SJCRH30 (cell line): ENCODE measurements at places on chromosomes 2 and 18. TPM values are rescaled to one million over a fixed set of nuclear protein-coding genes. Genes with fewer than 3 reads are reported as not detected.

Gene TMEM37
- total RNA-seq: 0.28 and 0.67 TPM in 2 replicates

Gene AKAIN1
- total RNA-seq: not detected in 2 replicates

Gene CRYBA2
- total RNA-seq: 0.15 TPM in 1 of 2 replicates, not detected in the other

Gene GPR39
- 0.16 TPM in 1 of 2 replicates, not detected in the other for total RNA-seq

Gene CKAP2L
- 31.0 and 33.7 TPM in 2 replicates for total RNA-seq

Gene KCNF1
- 0.42 and 0.51 TPM in 2 replicates for total RNA-seq

Gene UGT1A6
- total RNA-seq: not detected in 2 replicates

Gene COPS7B
- 42.9 and 45.9 TPM in 2 replicates for total RNA-seq

- no peak for DNase-seq
Observed at GRCh38 chr2:25922501-25922900, 44.2 kb upstream of the ASXL2 start.

DNA sequence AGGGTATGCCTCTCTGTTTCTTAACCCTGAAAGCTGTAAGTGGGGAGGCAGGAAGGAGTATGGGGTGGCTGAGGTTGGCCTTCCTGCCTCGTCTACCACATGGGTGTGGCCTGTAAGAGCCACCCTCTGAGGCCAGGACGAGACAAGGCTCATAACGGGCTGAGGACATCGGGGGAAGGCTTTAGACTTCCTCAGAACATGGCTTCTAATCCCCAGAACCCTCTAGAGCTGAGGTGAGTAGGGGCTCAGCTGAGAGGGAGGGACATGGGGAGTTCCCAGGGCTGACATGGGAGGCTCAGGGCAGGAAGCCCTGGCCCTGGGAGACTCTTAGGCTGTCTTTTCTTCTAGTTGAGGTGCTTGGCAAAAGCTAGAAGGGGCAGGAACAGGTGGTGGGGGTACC lies 36.7 kb downstream of the EMX1 start:
- no peak for DNase-seq

- DNase-seq: no peak
Observed at GRCh38 chr2:236545248-236545658, 24.4 kb upstream of the ACKR3 start.

DNA sequence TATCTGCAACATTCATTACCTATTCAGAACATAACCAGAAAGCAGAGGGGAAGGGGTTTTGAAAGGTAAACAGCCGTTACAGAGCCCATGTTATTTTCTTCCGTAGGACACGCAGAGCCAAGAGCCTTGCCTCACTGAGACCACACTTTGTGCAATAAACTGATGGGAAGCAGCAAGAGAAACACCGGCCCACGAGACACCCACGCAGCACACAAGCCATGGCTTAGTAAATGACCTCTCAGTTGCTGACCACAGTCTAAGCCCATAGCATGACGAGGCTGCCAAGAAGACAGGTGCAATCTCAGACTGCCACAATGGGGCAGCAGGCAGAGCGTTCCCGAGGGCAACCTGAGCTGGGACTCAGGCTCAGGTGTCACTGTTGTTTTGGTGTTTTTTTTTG lies 59.6 kb downstream of the CABYR start:
- DNase-seq: peak; percentile 65

- DNase-seq: no peak
Observed at GRCh38 chr2:219765231-219765911, 137.9 kb downstream of the SLC4A3 start.

GRCh38 chr2:45602624-45603023 lies 8.4 kb downstream of the SRBD1 start:
- DNase-seq: no peak

GRCh38 chr2:57050007-57050406 lies 866.2 kb downstream of the CCDC85A start:
- no peak for DNase-seq

GRCh38 chr2:188369365-188369764 lies 77.7 kb downstream of the GULP1 start:
- peak; percentile 86 for DNase-seq

DNA sequence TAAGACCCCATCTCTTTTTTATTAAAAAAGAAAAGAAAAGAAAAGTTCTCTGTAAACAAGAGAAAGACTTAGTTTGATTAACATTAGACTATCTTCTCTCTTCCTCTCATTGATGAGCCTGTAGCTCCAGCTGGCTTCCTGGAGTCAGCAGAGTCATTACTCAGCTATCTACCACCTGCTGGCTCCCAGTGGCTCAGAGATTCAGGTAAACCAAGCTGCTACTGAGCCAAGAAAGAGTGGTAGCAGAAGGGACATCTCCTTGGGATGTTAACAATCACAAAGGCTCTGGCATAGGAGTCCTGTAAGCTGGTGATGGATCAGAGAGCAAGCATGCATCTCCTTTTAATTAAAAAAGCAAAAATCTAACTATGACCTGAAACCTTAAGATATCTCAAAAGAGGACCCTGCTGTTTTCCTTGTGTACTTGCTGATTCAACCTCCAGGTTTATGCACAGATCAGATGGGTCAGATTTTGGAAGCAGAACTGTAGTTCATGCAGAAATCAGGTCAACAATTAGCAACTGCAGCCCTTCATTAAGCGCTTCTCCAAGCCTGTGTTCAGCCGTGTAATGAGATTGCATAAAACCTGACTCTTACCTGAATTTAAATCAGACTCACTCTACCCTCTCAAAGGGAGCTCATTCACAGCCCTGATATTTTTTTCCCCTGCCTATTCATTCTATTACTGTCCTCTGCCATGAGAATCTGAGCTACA lies 225.8 kb downstream of the RNF152 start:
- DNase-seq: no peak

DNA sequence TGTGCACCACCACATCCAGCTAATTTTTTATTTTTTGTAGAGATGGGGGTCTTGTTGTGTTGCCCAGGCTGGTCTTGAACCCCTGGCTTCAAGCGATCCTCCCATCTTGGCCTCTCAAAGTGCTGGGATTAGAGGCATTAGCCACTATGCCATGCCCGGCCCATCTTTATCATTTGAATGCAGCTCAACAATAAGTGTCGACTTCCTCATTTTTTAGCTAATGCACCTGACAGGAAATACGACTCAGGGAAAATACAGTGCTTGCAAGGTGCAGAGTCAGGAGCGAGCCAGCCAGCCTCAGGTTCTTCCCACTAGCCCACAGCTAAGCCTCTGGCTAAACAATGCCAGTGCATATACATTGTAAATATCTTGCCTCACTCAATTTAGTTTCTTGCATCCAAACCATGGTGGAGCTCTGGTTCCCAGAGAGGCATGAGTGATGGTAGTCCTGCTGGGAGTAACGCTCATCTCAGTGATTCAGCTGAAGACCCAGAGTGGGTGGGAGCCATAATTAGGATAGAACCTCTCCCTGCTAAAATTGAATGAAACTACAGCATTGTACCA lies 135.0 kb downstream of the TGIF1 start:
- DNase-seq: no peak

GRCh38 chr18:32301976-32302743 lies 112.3 kb downstream of the MEP1B start:
- DNase-seq: no peak

DNA sequence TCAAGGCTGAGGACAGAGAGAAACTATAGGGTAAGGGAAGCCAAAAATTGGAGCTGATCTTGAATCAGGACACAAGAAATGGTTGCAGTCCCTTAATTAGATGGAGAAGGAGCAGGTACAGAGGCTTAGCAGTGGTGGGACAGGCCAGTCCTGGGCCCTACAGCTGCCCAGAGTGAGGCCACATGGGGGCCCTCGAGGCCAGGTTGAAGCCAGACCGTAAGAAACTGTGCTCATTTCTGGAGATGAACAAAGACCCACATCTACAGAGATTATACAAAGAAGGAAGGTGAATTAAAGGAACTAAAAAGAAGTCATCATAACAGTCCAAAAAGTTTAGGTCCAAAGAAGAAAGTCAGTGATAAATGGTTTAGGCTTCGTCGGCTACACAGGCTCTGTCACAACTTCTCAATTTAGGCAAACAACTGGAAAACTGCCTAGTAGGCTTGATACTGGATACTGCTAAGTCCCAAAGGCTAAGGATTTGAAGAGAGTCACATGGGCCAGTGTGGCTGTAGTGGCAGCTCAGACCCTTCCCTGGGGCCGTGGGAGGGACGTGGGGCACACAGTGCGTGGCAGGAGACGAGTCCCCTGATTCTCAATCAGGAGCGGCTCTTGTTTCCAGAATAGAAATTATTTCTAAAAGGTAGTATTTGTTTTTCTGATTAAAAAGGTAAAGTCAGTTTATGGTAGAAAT lies 50.4 kb upstream of the CNGA3 start:
- DNase-seq: no peak
